ENCODE measurements at places on chromosomes 7 and 10. TPM values are rescaled to one million over a fixed set of nuclear protein-coding genes. Genes with fewer than 3 reads are reported as not detected.

Gene SPDYE11
- not detected for total RNA-seq

Gene SGCE
- total RNA-seq: 27.2 TPM

Gene TMEM273
- total RNA-seq: 20.6 TPM

Gene OR2A42
- 0.07 TPM for total RNA-seq

Gene CDK14
- 29.1 TPM for total RNA-seq

Gene MMRN2
- 34.3 TPM for total RNA-seq

Gene MYO3A
- total RNA-seq: not detected

Gene MEOX2
- total RNA-seq: 8.3 TPM

Gene THNSL1
- 4.0 TPM for total RNA-seq

Gene AGBL3
- 1.7 TPM for total RNA-seq

Gene IFIT2
- 6.8 TPM for total RNA-seq

Gene WEE2
- not detected for total RNA-seq

Gene ASB4
- 4.6 TPM for total RNA-seq

Gene AGAP3
- 53.0 TPM for total RNA-seq

Gene CALCR
- not detected for total RNA-seq

Gene DDC
- not detected for total RNA-seq

Gene VKORC1L1
- total RNA-seq: 17.0 TPM

Gene ZSCAN25
- 6.8 TPM for total RNA-seq

Gene IFIT1B
- total RNA-seq: not detected

Gene RNF32
- total RNA-seq: 0.44 TPM

Gene CALHM2
- total RNA-seq: 8.1 TPM

Gene PAOX
- total RNA-seq: 4.4 TPM

Gene LRRN3
- 0.78 TPM for total RNA-seq

Gene TECPR1
- total RNA-seq: 23.8 TPM

Gene CFAP58
- 5.8 TPM for total RNA-seq

Gene ABCA13
- total RNA-seq: 0.04 TPM

Gene PPP1R9A
- 26.7 TPM for total RNA-seq

Gene PRF1
- total RNA-seq: 1.1 TPM

Gene STMP1
- total RNA-seq: 26.5 TPM

Gene CCDC172
- not detected for total RNA-seq

Gene HOXA4
- total RNA-seq: 0.93 TPM

Gene ARMS2
- total RNA-seq: not detected

Gene CAMK2B
- 152 TPM for total RNA-seq

Gene SLC26A5
- not detected for total RNA-seq

Gene TAS2R41
- not detected for total RNA-seq

Gene TMEM139
- 14.2 TPM for total RNA-seq

Gene CARD11
- 0.35 TPM for total RNA-seq

Gene CDH23
- 5.4 TPM for total RNA-seq

Gene NME8
- 0.19 TPM for total RNA-seq

Gene CADPS2
- 3.6 TPM for total RNA-seq

All from heart right ventricle (tissue), 16 donors.